NCI-H2081 (cell line): ENCODE measurements at places on chromosomes 12 and 14.

DNA sequence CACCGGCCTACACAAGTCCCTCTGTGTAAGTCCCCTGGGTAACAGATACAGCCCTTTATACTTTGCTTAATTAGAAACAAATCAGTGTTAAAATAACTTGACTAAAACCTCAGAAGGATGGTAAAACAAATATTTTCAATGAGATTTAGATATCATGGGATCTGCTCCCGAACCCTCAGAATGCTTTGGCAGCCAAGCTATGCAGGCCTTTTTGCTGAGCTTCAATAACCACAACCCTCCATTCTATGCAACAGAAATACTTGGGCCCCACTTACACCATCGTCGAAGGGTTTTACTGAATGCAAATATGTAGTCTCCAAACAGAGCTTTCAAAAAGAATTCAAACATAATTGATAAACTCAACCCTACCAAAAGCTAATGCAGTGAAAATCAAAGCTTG lies 29.3 kb upstream of the PITPNM2 start:
- no peak for DNase-seq

DNA sequence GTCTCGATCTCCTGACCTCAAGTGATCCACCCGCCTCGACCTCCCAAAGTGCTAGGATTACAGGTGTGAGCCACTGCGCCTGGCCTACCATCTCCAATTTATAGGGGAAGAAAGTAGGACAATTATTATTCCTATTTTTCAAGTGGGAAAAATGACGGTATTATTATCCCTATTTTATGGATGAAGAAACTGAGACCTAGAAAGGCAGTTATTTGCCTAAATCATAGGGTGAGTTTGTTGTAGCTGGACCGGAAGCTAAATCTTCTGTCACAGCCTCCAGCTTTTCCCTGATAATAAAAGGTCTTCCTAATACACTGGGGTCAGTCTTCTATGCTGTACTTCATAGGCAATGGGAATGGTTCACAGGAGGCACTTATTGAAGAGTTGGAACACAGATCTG lies 13.8 kb downstream of the SLC7A8 start:
- DNase-seq: no peak

DNA sequence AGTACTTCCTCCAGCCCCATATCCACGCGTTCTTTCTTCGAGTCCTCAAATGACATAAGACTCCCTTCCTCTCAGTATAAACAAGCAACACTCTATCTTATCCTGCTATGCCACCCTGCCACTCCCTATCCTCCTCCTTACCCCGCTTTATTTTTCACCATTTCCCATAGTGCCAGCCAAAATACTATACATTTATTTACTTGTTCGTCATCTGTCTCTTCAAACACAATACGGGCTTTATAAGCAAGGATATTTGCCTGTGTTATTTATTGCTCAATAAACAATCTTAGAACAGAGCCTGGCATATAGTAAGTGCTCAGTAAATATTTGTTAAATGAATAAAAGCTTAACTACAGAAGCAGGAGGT lies 444.9 kb downstream of the EGLN3 start:
- DNase-seq: no peak

GRCh38 chr14:70186900-70187451 lies 1.8 kb downstream of the SLC8A3 start:
- no peak for DNase-seq

GRCh38 chr12:45773747-45774146 lies 44.2 kb downstream of the ARID2 start:
- no peak for DNase-seq

DNA sequence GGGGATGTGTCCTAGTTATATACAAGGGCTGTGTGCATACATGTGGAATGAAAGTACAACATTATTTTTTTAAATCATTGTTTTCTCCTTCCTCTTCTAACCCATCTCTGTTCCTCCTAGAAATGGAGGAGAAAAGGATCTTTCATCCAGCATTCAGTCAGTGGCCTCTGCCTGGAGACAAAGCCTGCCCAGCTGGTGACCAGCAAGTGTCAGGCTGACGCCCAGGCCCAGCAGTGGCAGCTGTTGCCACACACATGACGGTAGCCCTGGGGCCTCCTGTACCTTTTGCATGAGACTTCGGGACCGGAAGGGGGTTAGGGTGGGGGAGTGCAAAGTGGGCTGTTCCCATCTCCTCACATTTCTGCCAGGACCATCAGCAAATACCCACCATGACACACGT lies 46.2 kb downstream of the ERH start:
- no peak for DNase-seq

GRCh38 chr12:58106195-58106594 lies 164.8 kb downstream of the ATP23 start:
- DNase-seq: no peak

DNA sequence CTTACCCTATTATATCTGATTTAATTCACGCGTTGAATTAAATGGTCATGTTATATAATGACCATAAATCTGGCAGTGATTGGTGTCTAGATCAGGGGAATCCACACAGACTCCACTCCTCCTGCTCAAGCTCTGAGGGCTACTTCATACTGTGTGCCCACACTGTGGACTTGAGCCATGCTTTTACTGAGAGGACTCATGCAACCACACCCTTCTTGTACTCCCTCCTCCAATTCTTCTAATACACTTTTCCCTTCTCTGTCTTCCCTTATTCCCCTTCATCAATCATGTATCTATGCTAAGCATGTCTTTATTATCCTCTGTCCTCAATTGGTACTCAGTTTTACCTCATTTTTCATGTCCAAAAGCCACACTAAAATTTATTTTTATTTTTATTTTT lies 37.7 kb upstream of the LRFN5 start:
- no peak for DNase-seq

GRCh38 chr12:124913474-124914391 lies 717 bp downstream of the UBC start:
- DNase-seq: no peak

DNA sequence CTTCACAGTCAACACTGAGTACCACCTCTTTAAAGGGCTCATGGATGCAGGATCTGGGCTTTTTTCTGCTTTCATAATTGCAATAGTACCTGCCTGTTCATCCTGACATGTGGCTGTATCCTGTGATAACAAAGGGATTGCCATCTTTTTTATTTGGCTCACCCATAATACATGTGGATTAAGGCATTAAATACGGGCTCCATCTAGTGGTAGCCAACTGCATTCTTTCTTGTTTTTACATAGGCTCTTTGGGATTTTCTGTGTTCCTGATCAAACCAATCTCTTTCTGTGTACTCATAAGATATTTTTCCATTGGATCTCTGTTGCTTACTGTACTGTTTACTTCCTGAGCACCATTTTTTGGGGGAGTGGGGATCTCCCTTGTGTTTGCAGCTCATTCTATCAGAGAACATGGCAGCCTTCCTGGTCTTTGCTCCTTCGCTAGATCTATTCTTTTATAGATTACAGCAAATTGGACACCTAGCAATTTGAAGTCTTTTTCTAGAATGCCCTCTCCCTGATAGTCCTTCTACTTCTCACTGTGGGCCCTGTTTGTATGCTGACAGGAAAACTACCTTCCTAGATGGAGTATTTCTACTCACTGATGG lies 723.4 kb upstream of the MDGA2 start:
- DNase-seq: peak; percentile 67

DNA sequence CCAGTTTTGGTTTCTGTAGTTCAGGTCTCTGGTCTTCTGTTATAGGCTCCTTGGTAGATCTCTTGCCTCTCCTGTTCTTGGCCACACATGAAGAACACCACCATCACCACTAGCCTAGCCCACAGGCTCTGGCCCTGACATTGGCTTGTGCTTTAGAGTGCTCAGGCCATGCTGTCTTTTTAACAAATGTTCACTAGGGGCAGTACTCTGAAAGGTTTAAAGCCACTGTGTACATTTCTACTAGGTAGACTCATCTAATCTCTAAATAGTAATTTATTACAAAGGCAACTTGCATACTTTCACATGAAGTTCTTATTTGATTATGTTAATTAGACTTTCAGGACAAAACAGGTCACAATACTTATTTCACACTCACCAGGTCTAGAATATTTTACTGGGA lies 38.3 kb downstream of the PDE6H start:
- no peak for DNase-seq

DNA sequence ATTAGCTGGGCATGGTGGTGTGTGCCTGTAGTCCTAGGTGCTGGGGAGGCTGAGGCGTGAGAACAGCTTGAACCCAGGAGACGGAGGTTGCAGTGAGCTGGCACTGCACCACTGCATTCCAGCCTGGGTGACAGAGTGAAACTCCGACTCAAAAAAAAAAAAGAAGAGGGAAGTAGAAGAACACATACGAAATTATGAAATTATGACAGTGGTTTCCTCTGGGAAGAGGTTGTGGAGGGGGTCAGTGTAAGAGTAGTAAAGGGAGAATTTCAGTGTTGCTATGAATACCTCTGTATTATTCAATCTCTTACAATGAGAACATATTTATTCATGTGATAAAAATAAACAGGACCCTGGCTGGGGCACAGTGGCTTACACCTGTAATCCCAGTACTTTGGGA lies 24.7 kb upstream of the CSRNP2 start:
- DNase-seq: no peak

DNA sequence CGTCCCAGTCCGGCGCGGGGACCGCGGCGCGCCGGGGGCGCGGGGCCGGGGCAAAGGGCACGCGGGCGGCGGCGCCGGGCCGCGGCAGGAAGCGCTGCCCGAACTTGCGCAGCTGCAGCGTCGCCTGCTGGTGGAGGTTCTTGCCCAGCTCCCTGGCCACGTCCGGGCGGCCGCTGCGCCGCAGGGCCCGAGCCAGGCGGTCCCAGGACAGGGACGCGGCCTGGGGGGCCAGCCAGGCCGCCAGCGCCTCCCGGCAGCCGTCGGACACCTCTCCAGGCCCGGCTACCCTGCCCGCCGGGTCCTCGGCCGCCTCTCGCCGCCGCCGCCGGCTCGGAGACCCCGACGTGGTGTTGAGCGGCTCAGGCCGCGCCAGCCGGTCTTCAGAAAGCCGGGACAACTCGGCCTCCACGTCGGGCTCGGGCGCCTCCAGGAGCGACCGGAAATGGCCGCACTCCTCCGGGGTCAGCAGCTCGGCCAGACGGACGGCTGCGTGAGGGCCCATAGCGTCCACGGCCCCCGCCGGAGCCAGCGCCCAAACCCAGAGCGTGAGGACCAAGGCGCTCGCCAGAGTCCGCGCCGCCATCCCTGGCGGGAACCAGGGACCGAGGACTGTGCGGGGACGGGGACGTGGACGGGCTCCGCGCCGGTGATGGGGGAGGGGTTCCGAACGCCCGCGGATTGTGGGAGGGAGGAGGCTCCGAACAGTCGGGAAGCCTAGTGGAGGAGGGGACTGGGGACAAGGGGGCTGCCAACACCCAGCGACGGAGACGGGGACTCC lies 34.0 kb downstream of the FIGNL2 start:
- DNase-seq: peak; percentile 67

GRCh38 chr12:9244894-9245293 lies 36.7 kb upstream of the PZP start:
- DNase-seq: no peak

DNA sequence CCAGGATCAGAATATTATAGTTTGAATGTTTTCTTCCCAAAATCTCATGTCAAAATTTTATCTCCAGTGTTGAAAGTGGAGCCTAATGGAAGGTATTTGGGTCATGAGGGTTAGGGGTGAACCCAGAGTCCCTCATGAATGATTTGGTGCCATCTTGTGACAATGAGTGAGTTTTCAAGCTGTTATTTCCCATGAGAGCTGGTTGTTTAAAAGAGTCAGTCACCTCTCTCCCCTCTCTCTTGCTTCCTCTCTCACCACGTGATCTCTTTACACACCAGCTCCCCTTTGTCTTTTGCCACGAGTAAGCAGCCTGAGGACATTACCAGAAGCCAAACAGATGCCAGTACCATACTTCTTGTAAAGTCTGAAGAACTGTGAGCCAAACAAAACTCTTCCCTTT lies 561.6 kb downstream of the RERGL start:
- DNase-seq: no peak

- DNase-seq: no peak
Measured at GRCh38 chr12:97995559-97995958, 519.8 kb upstream of the TMPO start.

GRCh38 chr14:52268279-52269061 lies 972 bp downstream of the PTGDR start:
- no peak for DNase-seq

GRCh38 chr14:99026471-99026870 lies 245.5 kb downstream of the BCL11B start:
- no peak for DNase-seq

DNA sequence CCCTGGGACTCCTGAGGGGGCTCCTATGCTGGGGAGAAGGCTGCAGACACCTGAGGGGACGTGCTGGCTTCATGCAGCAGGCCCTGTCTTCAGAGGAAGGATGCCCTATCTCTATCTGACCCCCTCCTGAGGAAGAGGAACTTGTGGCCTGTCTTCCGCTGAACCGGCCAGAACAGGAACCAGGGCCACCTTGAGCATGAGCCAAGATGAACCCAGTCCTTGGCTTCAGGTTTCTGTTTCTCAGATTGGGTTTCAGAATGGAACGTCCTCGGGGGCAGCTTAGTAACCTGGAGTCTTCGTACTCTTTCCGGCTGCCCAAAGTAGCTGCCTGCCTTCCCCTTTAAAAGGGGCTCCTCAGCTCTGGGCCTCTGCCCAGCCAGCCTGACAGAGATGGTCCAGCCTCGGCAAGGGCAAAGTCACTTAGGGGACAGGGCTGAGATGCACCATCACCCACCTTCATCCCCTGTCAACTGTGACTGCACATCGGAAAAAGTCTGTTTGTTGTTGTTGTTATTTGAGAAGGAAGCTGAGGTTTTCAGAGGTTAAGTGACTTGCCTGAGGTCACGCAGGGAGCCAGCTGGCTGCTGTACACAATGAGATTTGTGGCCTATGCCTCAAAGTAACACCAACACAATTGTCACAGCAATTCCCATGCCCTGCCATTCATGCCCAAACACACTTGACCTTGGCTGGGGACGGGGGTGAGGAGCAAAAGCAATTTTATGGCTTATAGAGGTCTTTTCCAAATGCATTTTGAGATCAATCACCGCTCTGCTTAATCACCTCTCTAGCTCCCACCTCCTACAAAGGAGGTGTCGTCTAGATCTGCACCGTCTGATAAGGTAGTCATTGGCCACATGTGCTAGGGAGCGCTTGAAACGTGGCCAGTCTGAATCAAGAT lies 13.4 kb downstream of the ASB2 start:
- DNase-seq: no peak

GRCh38 chr14:68807148-68807600 lies 14.3 kb upstream of the ZFP36L1 start:
- DNase-seq: no peak

GRCh38 chr12:113589437-113589836 lies 117.8 kb upstream of the LHX5 start:
- DNase-seq: no peak
